ENCODE measurements at places on chromosomes 1 and 21. TPM values are rescaled to one million over a fixed set of nuclear protein-coding genes. Genes with fewer than 3 reads are reported as not detected.

Gene DENND1B
- 7.4 TPM for total RNA-seq

Gene LCE1B
- not detected for total RNA-seq

Gene SAMSN1
- not detected for total RNA-seq

Gene RYR2
- not detected for total RNA-seq

- no peak for DNase-seq
These were observed 14.5 kb downstream of the POGZ start for GRCh38 chr1:151444783-151445177.

GRCh38 chr1:187696073-187696472 is 867.3 kb downstream of the PLA2G4A start:
- DNase-seq, result peak; percentile 44

DNA sequence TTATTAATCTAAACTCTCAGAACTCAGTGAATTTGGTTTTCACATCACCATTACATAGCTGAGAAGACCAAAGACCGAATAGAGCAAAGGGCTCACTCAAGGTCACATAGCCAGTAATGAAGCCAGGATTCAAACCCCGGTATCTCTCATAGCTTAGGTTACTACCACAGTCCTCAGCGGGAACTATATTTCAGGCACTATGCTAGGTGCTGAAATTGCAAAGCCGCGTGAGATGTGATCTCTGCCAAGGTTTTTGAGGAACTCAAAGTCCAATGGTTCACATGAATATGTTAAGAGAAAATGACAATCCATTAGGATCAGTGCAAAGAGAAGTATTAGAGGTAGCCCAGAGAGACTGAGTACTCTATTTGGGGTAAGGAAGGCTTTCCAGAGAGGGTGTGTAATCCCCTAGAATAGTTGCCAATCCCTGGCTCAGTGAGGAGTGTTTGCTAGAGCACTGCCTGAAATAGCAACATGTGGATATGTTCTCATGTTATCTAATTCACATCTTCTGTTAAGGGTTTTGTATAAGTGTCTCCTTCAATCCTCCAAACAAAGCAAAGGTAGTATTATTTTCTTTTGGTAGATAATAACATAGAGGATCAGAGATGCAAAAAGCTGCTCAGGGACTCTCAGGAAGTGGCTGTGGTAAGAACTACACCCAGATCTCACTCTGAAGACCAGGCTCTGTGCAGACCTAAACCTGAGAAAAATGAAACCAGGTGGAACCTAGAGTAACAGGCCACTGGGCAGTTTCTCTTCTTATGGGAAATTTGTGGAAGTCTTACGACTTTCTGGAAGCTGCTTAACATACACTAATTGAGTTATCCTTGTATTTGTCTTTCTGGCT is 93.1 kb upstream of the C8B start:
- DNase-seq, result no peak

All from PC-3 (cell line).